Nucleus accumbens (tissue), 56 donors: ENCODE measurements at places on chromosomes 6 and 20.

DNA sequence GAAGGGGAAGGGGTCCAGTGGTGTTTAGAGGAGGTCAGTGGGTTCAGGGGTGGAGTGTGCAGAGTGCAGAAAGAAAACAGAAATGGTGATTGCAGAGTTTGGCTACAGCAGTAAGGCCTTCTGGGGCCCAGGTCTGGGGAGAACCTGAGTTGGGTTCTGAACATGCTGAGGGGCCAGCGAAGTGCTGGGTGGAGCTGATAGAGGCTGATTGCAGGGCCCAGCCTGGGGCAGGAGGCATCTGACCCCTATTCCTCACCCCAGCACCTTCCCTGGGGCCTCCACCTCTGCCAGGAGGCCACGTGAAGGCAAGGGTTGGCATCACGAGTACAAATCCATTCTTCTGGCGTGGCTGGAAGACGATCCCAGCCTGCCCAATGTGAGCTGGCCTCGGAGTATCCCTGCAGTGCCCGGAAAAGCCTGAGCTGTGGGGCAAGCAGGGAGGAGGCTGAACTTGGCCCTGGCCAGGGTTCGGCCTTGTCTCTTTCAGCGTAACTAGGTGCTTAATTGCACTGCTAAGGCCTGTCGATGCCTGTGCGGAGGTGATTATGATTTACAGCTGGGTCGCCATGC is 35.3 kb downstream of the VSTM2L start:
- no peak for DNase-seq

DNA sequence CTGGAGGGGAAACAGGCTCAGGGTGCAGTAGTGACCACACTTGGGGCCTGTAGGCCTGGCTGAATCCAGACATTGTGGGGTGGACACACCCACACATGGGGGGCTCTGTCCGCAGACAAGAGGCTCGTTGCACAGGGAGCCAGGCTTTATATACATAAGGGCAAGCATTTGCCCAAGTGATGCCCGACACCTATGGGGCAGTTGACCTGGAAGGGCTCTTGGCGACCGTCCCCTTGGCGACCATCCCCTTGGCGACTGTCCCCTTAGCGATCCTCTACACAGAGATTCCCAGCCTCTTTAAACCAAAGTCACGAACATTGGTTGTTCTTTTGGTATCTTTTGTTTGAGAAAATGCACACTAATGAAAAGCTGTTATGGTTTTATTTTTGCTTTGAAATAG is 2.7 kb downstream of the TOX2 start:
- no peak for DNase-seq

DNA sequence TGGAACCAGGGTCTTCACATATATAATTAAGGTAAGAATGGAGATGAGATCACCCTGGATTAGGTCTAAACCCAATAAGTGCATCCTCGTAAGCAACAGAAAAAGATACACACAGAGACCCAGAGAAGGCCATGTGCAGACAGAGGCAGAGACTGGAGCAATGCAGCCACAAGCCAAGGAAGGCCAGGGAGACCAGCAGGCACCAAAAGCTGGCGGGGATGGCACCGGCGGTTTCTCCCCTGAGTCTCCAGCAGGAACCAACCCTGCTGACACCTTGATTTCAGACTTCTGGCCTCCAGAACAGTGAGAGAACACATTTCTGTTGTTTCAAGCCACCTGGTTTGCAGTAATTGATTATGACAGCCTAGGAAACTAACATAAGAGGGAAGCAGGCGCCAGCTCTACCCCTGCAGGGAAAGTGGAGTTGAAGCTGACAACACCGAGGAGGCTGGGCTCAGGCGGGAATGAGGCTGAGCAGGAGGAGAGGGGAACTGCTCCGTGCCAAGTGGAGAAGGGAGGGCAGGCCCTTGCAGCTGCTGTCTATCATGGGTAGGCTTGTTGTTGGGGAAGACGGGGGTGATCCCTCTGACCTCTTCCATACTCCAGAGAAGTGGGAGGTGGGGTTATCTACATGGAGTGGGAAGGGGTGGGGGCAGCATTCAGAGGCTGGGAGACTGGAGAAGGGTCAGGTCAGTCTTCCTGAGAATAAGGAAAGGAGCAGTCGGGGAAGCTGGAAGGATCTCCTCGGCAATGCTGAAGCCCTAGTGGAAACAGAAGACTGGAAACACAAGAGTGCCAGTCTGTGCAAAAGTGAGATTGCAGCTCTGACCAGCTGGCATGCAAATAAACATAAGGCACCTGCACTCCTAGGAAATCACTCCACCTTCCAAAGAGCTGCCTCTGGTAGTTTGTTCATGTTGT is 72.7 kb downstream of the NFATC2 start:
- DNase-seq, result no peak

DNA sequence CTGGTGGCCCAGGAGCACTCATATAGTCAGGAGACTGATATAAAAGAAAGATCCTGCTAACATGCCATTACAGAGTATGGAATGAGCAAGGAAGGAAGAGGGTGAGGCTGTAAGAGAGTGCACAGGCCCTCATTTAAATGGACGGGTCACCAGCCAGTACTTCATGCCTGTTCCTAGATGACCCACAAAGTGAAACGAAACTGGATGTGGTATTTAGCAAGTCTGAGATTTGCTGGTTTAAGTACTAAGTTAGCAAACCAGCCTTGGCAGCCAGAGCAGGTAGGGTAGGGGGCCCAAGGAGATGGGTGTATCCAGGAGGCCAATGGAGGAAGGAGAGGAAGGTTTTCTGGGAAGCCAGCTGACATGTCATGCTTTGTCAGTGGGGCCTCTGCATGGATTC is 15.9 kb downstream of the NT5E start:
- no peak for DNase-seq

GRCh38 chr6:116208056-116208785 is 45.7 kb downstream of the TSPYL4 start:
- DNase-seq, result no peak
